ENCODE measurements at places on chromosomes 13 and 19.

- DNase-seq, result no peak
These were observed 31.9 kb downstream of the CHST8 start for GRCh38 chr19:33653684-33654083.

DNA sequence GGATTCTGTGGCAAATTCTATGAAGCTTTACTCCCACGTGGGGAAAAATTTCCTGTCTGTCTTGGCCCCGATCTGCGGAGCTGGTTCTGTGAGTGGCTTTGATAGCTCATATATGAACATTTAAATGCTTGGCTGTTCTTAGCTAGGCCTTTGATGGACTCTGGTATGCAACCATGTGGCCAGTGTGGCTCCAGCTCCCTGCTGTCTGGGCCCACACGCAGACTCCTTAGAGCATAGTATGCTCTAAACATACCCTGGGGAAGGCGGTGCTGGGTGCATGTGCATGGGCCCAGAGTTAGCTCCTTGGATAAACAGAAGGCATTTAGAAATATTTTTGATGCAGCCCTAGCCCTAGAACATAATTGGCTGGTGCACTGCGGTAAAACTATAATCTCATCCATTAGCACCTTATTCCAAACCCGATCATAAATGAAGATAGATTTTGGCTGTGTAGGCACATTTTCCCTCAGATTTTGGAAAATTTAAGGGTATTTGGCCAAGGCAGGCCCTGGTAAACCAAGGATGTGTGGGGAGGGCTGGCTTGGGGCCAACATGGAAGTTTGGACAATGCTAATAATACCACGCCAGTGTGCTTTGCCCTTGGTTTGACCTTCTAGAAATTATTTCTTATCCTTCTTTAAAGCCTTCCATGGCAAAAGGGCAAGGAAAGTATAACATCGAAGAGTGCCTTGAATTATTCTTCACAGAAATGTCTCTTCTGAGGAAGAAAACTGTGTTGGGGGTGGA, 153.5 kb downstream of the LMO7 start:
- DNase-seq, result no peak

- no peak for DNase-seq
These were observed 2.2 kb upstream of the TNFSF9 start for GRCh38 chr19:6528544-6529121.

DNA sequence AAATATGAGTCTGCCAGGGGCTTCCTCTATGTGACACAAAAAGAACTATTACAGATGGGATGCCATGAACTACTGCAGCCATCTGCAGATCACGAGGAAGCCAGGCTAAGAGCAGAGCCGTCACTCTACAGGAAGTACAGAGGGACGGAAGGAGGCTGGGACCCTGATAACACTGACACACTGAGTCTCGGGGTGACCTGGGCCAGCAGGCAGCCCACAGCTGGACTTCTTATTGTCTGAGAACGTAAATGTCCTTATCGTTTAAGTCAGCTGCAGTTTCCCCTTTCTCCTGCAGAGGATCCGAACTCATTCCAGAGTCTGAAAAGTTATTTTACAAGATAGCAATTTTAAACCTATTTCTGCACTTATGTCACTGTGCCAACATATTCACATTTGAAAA, 20.7 kb downstream of the PARP4 start:
- no peak for DNase-seq

- DNase-seq, result no peak
These were observed 73.8 kb upstream of the FAM216B start for GRCh38 chr13:42707586-42707985.

DNA sequence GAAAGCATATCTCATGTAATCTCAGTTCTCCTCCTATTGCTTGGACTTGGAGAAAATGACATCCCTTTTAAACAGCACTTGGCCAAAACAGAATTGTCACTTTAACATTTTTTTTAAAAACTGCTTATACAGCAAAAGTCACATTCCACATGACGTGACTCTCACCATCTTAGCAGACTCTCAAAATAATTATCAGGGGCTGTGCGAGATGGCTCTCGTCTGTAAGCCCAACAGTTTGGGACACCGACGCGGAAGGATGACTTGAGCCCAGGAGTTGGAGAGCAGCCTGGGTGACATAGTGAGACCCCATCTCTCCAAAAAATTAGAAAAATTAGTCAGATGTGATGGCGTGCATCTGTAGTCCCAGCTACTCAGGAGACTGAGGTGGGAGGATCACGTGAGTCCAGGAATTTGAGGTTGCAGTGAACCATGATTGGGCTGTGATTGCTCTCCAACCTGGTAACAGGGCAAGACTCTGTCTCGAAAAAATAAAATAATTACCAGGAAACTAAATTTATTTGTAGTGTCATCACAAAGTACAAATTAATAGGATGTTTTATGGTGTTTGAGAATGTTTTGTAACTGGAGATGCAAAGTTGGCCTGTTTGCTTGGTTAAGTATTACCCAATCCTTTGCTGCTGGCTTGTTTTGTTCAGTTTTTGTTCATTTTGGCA, 8.8 kb downstream of the SAFB start:
- DNase-seq, result no peak

GRCh38 chr13:44764302-44764692, 188.2 kb upstream of the TSC22D1 start:
- no peak for DNase-seq

- no peak for DNase-seq
These were observed 6.0 kb upstream of the CCDC97 start for GRCh38 chr19:41303954-41304353.

DNA sequence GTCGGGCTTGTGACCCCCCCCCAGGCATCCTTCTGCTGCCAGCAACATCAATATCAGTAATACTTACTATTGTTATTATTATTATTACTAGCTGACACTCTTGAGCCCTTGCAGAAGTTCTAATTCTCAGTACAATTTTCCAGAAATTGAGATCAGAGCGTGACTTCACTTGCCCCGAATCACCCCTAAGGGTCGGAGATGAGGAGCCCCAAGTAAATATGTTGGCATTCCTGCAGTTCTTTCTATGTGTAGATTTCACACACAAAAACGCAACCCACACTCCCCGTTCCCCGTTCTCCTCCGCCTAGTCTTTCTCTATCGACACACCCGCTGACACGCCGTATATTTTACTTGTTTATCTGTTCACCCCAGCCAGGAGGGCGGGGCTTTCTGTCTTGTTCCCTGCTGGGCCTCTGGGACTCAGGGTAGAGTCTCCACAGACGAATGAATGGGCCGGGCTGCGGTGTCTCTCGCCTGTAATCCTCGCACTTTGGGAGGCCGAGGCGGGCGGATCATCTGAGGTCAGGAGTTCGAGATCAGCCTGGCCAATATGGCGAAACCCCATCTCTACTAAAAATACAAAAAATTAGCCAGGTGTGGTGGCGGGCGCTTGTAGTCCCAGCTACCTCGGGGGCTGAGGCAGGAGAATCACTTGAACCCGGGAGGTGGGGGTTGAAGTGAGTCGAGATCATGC, 14.7 kb downstream of the TLE5 start:
- DNase-seq, result peak; percentile 40

GRCh38 chr13:106568299-106569003, 514 bp upstream of the ARGLU1 start:
- DNase-seq, result no peak

DNA sequence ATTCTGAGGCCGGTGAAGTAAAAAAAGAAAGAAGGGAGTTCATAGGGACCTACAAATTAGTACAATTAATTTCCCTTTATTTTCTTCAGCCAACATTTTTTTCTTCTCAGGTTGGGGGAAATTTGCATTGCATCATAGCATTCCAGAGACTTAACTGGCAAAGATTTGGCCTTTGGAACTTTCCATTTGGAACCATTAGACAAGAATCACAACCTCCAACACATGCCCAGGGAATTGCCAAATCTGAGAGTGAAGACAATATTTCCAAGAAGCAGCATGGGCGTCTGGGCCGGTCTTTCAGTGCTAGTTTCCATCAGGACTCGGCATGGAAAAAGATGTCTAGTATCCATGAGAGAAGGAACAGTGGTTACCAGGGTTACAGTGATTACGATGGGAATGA, 6.4 kb upstream of the ERCC5 start:
- no peak for DNase-seq

- DNase-seq, result peak; percentile 33
These were observed 21.1 kb downstream of the PRR36 start for GRCh38 chr19:7852851-7853769.

- no peak for DNase-seq
These were observed 81.2 kb upstream of the STK24 start for GRCh38 chr13:98658131-98658530.

DNA sequence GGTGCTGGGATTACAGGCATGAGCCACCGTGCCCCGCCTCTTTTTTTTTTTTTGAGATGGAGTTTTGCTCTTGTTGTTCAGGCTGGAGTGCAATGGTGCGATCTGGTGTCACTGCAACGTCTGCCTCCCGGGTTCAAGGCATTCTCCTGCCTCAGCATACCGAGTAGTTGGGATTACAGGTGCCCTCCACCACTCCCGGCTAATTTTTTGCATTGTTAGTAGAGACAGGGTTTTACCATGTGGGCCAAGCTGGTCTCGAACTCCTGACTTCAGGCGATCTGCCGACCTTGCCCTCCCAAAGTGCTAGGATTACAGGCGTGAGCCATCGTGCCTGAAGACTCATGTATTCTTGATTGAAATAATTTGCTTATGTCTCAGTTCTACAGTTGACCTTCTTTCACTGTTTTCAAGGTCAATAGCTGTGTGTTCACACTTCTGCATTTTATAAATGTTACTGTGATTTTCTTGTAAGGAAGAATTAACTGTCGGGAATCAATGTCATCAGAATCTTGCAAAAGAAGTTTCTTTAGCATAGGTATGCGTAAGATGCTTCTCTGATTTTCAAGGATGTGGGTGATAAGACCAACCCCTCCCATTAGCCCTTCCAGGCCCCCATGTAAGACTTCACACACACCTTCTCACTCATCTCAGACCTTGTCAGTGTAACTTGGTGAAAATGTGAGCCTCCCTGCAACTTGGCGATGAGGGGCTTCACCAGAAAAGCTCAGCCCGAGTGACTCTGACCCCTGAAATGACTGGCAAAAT, 12.7 kb upstream of the ZNF701 start:
- no peak for DNase-seq

- DNase-seq, result no peak
These were observed 73.3 kb downstream of the SLC7A1 start for GRCh38 chr13:29522044-29522685.

GRCh38 chr19:50702871-50703829, 16.5 kb downstream of the SHANK1 start:
- no peak for DNase-seq

- no peak for DNase-seq
These were observed 130.5 kb downstream of the LMO7 start for GRCh38 chr13:75766636-75767035.

- no peak for DNase-seq
These were observed 23.5 kb downstream of the COL5A3 start for GRCh38 chr19:9986787-9987281.

DNA sequence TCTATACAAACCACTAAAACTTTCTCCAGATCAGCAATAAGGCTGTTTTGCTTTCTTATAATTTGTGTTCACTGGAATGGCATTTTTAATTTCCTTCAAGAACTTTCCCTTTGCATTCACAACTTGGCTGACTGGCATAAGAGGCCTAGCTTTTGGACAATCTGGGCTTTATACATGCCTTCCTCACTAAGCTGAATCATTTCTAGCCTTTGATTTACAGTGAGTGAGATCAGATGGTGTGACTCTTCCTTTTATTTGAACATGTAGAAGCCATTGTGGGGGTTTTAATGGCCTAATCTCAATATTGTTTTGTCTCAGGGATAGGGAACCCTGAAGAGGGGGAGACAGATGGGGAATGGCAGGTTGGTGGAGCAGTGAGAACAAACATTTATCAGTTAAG, 82.7 kb downstream of the FOXO1 start:
- no peak for DNase-seq

DNA sequence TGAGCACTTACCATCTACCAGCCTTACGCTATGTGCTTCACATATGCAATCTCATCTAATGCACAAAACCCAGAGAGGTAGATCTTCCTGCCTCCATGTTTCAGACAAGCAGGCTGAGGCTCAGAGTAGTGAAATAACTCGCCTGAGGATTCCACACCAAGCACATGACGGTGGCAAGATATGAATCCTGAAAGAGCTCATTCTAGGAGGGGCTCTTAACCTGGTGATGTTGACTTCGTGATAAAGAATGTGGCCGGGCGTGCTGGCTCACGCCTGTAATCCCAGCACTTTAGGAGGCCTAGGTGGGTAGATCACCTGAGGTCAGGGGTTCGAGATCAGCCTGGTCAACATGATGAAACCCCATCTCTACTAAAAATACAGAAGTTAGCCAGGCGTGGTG, 5.0 kb downstream of the NOVA2 start:
- DNase-seq, result no peak

- DNase-seq, result no peak
These were observed 32.5 kb upstream of the IRS2 start for GRCh38 chr13:109818886-109819285.

DNA sequence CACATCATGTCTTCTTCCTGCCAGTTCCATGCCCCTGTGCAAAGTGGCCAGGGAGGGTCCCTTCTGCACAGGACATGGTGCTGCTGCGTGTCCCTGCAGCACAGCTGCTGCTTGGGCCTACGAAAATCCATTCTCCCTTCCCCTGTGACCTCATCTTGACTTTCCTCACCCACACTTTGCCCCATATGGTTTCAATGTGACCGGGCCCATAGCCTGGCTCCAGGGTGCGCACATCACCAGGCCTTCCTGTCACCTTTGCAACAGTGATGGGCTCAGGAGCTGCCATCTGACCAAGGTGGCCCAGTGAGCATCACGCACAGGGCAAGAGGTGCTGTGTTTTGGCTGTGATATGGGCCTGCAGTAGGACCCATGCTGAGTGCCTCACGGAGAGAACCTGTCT, 10.8 kb downstream of the PPP1R12C start:
- DNase-seq, result no peak

GRCh38 chr19:32415246-32415645, 9.7 kb downstream of the DPY19L3 start:
- DNase-seq, result no peak

GRCh38 chr19:50893047-50893736, 18.0 kb downstream of the KLK4 start:
- DNase-seq, result no peak

GRCh38 chr13:35957996-35958395, 173.2 kb downstream of the DCLK1 start:
- no peak for DNase-seq

- no peak for DNase-seq
These were observed 50.8 kb downstream of the ATP11A start for GRCh38 chr13:112740502-112741131.

DNA sequence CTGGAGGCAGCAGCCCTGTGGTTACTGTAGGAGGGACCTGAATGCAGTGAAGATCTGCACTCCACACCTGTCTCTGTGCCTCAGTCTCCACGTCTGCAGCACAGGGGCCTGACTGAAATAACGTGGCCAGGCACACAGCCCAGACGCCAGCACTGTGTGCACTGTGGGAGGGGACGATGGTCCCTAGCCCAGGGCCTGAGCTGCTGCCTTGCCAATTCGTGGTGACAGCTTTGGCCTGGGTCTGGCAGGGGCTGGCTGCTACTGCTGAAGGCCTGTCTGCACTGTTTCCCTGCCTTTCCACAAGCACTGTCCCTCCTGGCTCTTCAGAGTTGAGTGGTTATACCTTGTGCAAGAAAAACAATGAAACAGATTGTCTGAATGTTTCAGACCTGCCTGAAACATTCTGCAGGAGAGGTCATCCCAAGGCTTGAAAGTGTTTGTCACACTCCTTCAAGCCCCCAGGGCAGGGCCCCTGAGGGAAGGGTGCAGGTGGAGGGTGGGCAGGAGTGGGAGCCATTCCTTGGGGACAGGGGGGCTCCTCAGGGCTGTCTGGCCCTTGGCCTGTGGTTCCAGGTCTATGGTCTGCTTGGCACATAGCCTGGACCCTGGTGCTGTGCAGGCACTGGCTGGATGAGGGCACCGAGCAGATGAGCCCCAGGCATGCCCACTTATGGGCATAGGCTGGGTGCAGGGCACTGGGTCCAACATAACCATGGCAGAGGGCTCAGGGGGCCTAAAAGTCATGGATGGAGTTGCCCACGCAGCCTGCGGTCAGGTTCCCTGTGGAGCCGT, 38.7 kb upstream of the LDLR start:
- DNase-seq, result no peak

Data from stimulated activated CD8-positive, alpha-beta memory T cell treated with anti-CD3 and anti-CD28 coated beads, Interleukin-12 subunit alpha, Interleukin-12 subunit beta, amount 100 ng/mL, for 1 hour (primary cell).